Activated CD8-positive, alpha-beta memory T cell treated with anti-CD3 and anti-CD28 coated beads for 4 hours (primary cell): ENCODE measurements at places on chromosomes 6 and 20.

DNA sequence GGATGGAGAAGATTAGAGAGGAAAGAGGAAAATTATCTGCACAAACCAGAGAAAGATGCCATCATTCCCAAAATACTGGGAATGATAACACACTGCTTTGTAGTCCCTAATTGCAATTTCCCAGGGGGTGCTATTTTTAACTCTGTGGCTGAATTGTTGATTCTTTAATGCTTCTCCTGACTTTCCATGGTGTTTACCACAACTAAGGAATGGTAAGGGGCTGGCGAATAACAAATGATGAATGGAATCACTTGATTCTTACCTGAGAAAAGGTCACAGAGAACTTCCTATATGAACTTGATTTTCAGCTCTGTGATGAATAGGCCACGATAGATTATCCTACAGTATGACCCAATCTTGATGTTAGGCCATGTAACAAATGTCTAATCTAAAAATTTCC is 22.0 kb upstream of the IGF2R start:
- DNase-seq = no peak

- no peak for DNase-seq
These were observed 35.3 kb downstream of the FOXP4 start for GRCh38 chr6:41581381-41581991.

DNA sequence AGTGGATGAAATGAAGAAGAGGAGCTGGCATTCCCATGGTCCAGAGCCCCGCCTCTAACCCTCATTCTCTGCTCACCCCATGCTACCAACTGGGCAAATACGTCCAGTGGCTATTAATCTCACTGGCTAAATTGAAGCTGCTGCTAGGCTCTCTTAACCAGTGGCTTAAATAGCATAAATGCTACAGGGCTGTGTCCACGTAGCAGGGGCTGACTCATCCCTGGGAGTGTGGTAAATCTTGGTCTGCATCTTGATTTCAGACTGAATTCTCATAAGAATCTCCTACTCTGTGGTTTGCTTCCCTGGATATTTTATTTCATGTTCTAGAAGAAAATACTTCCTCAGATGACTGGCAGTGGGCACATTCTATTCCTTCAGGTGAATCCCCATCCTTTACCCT is 193.1 kb upstream of the ARG1 start:
- DNase-seq = no peak

- DNase-seq = no peak
These were observed 569.7 kb downstream of the EPHA7 start for GRCh38 chr6:92849636-92850035.

DNA sequence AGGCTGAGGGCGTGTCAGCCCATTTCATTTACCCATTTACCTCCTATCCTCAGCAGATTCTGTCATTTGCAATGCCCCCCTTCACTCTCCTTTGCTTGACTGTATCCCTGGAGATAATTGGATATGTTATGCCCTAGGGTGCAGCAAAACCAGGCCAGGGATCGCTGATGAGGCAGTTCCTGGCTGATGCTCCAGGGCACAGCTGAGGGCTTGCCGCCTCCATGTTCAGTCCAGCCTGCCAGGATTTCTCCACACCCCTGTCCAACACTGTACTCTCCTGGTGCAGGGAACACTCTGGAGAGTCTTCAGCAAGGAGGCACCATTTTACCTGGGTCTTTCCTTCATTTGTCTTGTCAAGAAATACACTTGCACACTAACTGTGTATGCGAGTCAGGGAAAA is 532.1 kb upstream of the CHD6 start:
- no peak for DNase-seq

DNA sequence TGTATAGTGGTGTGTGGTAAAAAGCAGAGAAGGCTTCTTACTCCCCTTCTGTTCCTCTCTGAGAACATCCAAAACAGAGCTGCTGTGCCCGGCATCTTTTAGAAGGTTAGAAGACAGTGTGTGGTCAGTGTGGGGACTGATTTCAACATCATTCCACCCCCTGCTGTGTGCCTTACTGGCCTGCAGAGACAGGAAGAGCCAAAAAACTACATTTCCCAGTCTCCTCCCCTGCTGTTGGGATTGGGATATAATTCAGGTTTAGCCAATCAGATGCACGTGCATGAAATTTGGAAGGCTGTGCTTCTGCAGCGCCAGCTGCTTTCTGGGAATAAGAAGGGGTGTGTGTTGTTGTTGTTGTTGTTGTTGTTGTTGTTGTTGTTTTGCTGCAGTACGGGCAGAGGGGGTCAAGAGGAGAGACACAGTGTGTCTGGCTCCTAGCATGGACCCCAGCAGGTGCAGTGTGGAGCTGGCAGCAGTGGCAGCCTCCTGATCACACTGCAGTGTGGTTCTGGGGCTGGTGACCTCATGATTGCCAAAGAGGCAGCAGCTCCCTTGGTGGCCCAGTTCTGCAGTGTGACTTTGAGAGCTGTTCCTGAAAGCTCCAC is 74.7 kb downstream of the MRPL14 start:
- no peak for DNase-seq

GRCh38 chr6:42028234-42029061 is 21.9 kb upstream of the TAF8 start:
- no peak for DNase-seq

DNA sequence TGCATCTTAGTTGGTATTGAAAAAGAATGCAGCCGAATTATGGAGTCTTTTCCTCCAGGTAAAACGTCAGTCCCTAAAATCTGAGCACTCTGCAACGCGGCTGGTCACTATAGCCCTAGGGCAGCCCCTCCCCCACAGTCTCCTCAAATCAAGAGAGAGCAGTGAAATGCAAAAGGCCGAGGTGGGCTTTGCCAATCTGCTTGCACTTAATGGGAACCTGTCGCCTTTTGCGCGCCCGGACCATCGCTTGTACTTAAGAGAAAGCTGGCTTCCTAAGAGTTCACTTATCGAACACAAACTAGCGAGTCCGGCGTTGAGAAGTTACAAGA is 447 bp downstream of the MCM3 start:
- no peak for DNase-seq

DNA sequence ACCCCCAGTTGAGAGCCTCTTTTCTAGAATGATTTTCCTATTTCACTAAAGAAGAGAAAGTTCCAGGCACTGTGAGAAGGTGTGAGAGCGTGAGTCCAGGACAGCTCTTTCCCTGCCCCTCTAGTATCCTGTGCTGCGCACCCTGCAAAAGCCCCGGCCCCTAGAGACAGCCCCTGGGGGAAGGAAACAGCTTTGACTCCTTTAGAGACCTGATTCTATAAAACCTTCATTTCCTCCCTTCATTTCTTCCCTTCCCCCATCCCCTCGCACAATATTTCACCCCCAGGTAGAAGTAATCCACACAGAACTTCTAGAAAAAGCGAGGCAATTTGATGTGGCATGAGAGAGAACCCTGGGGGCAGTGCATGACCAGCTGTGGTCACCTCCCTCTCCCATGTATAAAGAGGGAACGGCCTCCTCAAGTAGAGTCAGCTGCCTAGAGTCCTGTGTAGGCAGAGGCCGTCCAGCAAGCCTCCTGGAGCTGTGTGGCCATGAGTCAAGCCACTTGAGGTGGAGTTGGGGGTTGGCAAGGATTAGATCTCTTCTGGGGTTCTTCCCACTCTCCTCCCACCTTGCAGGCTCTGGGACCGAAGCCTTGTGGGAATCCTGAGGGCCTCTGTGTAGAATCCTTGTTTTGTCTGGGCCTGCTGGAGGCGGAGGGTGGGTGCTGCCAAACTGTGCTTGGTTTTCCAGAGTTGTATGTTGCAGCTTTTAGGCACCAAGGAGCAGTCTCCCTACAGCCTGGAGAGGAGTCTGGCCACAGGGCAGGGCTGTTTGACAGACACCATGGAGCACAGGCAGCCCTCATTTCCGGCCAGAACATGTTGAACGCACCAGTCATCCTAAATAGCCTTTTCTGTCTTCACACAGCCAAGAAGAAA is 41.7 kb downstream of the CHMP4B start:
- DNase-seq = no peak

DNA sequence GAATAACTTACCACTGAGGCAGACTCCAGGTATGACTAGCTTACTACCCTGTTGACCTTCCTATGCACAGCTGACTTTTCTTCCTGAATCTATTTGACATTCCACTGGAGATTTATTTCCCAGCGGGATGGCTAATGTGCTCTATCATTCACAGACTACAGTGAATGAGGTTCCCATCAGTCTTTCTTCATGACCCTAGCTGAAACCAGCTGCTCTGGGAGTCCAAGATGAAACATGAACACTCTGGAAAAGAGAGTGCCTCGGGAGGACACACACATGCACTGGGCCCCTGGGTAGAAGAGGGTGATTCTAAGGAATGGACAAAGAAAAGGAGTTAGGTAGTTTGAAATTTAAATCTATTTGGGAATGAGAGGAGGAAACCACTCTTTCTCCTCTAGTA is 82.6 kb upstream of the DST start:
- DNase-seq = no peak

DNA sequence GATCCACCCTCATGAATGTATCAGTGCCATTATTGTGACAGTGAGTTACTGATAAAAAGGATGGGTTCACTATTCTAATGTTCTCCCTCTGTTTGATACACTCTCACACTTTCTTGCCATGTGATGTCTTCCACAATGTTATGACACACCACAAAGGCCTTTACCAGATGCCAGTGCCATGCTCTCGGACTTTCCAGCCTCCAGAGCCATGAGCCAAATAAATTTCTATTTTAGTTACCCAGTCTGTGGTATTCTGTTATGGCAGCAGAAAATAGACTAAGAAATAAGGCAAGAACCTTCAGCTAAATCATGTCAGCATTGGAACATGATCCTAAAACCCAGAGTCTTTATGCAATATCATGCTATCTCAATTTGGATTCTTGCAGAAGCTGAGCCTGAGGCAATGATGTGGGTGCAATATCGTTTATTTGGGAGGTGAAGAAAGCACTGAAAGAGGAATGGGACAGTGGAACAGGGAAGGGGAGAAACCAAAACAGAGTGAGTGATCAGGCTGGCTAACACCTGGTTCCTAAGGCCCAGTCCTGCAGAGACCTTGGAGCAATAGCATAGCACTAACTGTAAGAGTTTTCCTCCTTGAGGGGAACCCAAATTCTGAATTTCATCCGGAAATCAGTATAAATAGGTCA is 130.4 kb upstream of the LRFN2 start:
- no peak for DNase-seq

DNA sequence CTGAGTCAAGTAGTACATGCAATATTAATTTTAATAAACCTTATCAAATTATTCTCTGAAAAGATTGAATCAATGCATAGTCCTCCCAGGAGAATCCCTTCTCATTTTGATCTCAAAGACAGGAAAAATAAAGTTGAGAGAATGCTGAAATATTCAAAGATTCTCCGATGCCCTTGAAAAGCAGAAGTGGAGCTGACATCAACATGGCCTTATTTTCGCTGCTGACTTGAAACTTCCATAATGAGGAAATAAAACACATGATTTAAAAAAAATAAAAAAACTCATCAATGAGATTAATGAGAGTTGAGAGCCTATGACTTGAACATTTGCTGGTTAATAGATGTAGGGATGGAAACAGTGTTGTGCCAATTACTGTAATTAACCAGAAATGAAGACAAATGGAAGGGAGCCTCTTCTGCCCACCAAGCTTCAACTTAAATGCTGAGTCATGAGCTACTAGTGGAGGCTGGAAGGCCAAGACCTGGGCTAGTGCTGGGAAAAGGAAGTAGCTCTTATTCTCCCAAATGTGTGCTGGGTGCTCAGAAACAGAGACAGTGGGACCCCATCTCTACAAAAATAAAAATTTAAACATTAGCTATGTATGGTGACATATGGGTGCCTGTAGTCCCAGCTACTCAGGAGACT is 139.9 kb downstream of the BFSP1 start:
- no peak for DNase-seq

DNA sequence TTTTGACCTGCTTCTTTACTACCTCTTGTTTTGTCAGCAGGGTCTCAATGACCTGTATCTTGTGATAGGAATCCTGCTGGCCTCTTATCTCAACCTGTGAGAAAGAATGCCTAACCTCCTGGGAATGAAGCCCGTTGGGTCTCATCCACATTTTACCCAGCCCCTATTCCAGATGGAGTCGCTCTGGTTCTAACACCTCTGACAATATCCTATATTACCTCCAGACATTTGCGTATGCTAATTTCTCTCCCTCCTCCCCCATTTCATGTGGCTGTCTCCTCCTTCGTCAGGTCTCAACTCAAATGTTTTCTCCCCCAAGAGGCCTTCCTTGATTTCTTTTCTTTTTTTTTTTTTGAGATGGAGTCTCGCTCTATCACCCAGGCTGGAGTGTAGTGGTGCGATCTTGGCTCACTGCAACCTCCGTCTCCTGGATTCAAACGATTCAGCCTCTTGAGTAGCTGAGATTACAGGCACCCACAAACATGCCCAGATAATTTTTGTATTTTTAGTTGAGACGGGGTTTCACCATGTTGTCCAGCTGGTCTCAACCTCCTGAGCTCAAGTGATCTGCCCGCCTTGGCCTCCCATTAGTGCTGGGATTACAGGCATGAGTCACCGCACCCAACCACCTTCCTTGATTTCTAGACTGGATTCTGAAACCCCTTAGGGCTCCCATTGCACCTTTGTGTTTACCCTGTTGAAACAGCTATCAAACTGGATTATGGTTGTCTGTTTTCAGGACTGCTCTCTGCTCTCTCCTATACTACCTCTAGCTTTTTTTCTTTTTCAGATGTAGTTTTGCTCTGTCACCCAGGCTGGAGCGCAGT is 49.5 kb upstream of the B4GALT5 start:
- no peak for DNase-seq

GRCh38 chr6:133467982-133468380 is 226.8 kb downstream of the EYA4 start:
- no peak for DNase-seq

DNA sequence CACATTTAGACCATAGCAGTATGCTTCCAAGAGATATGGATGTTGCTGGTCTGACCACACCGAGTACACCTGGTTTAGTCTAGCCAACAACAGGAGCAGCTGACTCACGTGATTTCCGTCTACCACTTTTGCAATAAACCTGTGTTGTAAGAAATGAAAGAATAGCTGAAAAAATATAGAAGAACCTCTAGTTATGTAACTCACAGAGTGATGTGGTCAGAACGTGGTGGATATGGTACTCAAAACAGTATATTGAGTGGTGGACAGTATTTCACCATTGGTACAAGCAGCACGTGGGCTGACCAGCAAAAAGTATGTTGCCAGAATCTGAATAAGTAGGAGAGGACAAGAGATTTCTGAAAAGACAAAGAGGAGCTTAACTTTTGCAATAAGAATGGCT is 226.9 kb downstream of the TBC1D7 start:
- DNase-seq = no peak
